T-cell (primary cell): ENCODE measurements at places on chromosomes 12 and 14. TPM values are rescaled to one million over a fixed set of nuclear protein-coding genes. Genes with fewer than 3 reads are reported as not detected.

The LUM gene
- total RNA-seq = not detected

The KLHL33 gene
- 0.49 TPM for total RNA-seq

The ALX1 gene
- total RNA-seq = not detected

The SERPINA6 gene
- not detected for total RNA-seq

The FAM186B gene
- total RNA-seq = 0.33 TPM

The AKAP6 gene
- total RNA-seq = 6.6 TPM

The IFNG-AS1 gene
- total RNA-seq = 4.0 TPM

The PTPN6 gene
- total RNA-seq = 196 TPM

The SRRM4 gene
- total RNA-seq = not detected

The DYRK2 gene
- 120 TPM for total RNA-seq

The PRR4 gene
- 3.8 TPM for total RNA-seq

The KRT8 gene
- 8.0 TPM for total RNA-seq

The CARMIL3 gene
- 1.9 TPM for total RNA-seq

The SMOC1 gene
- total RNA-seq = not detected

The ANAPC5 gene
- total RNA-seq = 134 TPM

The FAM181A gene
- total RNA-seq = not detected

The LRIG3 gene
- total RNA-seq = not detected

The ALG10B gene
- total RNA-seq = 10.3 TPM

The BTBD6 gene
- 51.3 TPM for total RNA-seq

The TTC9 gene
- 23.4 TPM for total RNA-seq

The LMNTD1 gene
- not detected for total RNA-seq

The RTN1 gene
- not detected for total RNA-seq
